ENCODE measurements at places on chromosomes 6 and 20.

DNA sequence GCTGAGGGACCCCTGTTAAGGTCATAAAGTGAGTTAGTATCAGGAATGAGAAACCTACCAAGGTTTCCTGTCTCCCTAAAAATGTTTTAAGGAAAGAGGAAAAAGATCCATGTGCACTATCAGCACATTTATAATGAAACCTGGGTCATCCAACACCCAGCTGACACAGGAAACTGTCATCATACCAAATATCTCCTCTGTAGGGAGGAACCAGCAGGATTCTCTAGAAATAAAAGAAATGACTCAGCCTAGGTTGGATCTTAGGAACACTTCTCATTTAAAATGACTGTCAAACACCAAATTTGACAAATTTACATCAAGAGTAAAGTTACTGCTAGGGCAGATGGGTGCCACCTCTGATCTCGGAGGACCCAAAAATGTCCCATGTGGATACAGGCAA, 21.7 kb downstream of the GFOD1 start:
- no peak for DNase-seq

DNA sequence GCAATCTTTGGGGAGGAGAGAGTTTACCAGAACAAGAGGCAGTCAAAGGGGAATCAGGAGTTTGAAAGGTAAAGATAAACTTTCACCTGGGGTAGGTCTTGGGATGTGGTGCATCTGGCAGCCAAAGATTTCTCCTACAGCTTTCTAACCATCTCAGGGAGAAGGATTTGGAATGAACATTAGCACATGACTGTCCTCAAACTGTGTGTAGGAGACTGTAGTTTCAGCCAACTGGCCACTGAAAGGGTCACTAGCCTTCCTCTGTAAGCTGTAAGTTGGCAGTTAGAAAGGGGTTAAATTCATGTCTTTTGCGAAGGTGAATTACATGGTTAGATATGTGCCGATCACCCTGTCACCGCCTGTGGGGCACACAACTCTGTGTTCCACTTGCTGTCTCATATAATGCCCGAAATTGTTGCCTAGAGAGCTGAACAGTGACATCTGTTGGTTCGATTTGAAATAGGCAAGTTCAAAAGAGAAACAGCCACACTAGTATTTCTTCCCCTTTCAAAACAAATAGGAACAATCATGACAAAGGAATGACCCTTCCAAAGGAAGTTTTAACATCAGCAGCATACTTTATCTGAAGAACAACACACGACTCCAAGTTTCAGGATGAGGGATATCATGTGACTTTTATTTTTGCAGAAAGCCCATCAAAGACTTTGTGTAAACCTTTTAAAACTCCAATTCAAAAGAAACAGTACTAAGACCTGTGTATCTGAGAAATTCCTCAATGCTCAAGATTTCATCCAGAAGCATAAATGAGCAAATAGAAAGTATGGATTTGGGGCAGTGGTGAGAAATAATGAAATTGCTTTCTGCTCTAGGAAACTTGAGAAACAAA, 1.1 kb upstream of the OPN5 start:
- DNase-seq, result no peak

GRCh38 chr6:1686117-1687098, 76.7 kb downstream of the FOXC1 start:
- no peak for DNase-seq

DNA sequence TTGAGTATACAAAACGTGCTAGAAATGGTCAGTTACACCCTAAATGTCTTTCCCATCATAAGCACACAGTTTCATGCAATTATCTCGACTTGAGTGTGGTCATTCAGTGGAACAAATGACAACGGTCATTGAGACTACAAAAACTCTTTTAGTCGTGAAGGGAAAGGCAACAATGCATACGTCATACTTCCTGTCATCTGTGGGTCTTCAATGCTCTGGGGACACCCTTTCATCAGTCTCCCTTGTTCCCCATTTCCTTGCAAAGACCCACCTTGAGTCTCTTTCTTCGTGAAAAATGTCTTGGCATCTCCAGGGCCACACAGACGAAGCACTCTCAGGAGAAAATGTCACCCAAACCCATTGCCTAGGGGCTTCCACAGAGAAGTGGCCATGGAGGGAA, 238.5 kb downstream of the GMPR start:
- no peak for DNase-seq

DNA sequence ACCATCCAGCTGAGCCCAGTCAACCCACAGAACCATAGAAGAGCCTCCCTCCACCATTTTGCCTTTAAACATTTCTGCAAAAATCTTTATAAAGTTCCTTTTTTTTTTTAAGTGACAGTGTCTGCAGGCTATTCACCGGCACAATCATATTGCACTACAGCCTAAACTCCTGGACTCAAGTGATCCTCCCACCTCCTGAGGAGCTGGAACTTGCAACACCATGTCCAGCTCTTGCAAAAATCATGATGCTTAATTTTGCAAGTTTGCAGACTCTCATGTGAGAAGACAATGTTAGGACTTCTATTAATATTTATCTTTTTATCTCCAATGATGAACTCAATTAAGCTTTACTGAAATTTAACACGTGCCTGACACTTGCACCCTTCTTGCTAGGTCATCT, 88.8 kb downstream of the INSM1 start:
- no peak for DNase-seq

DNA sequence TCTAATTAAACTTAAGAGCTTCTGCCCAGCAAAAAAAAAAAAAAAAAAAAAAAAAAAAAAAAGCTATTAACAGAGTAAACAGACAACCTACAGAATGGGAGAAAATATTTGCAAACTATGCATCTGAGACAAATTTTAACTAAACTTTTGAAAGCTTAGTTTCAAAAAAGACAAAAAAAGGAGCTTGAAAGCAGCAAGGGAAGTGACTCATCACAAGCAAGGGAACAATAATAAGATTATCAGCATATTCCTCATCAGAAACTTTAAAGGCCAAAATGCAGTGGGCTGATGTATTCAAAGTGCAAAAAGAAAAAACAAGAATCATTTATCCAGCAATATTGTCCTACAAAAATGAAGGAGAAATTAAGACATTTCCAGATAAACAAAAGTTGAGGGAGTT, 158.6 kb downstream of the RNF144B start:
- no peak for DNase-seq

DNA sequence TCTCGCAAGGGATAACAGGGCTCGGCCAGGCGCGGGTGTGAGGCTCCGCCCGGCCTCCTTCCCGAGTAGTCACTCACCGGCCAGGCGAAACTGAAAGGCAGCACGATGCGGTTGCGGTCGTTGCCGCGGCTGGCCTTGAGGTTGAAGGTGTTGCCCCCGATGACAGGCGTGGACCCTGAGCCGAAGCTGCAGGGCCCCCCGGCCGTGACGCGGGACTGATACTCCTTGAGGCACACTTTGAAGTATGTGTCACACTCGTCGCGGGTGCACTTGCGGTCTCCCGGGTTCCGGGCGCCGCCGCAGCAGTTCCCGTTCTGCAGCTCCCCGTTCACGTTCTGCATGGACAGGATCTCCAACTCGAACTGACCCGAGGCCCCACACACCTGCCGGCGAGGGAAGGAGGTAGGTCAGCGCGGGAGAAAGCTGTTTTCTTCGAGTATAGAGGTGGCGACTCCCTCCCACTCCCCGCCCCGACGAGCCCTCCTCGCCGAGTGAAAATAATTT, 1.1 kb downstream of the JAG1 start:
- peak; percentile 4 for DNase-seq

DNA sequence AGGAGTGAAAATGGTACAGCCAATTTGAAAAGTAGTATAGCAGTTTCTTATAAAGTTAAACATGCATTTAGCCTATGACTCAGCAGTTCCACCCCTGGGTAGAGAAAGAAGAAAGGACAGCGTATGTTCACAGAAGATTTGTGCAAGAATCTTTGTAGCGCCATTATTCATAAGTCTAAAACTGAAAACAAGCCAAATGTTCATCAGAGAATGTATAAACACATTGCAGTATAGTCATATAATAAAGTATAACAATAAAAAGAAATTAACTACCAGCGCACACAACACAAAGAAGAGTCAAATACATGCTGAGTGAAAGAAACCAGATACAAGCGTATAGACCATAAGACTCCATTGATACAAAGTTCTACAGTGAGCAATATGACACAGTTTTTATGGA, 294.0 kb downstream of the SAMD5 start:
- DNase-seq, result no peak

DNA sequence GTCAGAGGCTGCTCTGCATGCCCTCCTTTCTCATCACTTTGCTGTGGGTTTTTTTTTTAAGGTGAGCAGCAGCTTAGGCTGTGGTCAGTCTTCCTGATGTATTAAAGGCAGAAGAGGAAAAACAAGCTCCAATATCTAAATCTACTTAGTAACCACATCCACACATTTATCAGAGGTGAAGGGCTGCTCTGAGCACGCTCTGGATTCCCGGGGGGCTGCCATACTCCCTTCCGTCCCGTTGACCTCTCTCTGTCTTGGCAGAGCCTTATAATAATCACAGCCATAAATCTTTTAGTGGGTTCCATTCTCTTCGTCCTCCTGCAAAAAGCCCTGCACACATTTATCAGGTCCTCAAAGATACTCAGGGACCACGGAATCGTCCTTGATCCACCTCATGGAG, 2.7 kb upstream of the LEMD2 start:
- no peak for DNase-seq

All from effector CD4-positive, alpha-beta T cell (primary cell).